ENCODE measurements at places on chromosomes 2 and 18. TPM values are rescaled to one million over a fixed set of nuclear protein-coding genes. Genes with fewer than 3 reads are reported as not detected.
A peak's percentile ranks its signal among the peaks of the same experiment; 100 is the strongest.

Gene EVX2
- not detected for total RNA-seq

Gene RBM44
- total RNA-seq = 0.26 TPM

- peak; percentile 35 for DNase-seq
Observed at GRCh38 chr2:99445065-99445464, 44.8 kb downstream of the REV1 start.

DNA sequence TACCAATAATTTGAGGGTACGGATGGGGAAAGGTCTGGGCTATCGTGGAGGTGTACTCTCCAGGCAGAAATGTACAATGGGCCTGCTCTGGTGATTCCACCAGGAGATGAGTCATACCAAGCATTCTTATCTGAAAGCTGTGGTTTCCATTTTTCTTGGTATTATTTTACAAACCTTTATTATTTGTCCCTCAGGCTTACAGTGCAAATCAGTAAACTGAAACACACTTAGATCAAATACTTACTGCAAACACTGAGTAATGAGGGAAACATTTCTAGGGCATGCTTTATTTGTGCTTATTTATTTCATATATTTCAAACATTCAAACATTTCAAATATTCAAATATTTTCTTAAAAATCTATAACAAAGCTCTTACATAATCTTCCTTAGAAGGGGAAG, 319.8 kb downstream of the RND3 start:
- DNase-seq = peak; percentile 79

GRCh38 chr2:90069290-90069894, 1377.9 kb downstream of the RPIA start:
- no peak for DNase-seq

GRCh38 chr2:46376586-46376985, 79.4 kb downstream of the EPAS1 start:
- no peak for DNase-seq

DNA sequence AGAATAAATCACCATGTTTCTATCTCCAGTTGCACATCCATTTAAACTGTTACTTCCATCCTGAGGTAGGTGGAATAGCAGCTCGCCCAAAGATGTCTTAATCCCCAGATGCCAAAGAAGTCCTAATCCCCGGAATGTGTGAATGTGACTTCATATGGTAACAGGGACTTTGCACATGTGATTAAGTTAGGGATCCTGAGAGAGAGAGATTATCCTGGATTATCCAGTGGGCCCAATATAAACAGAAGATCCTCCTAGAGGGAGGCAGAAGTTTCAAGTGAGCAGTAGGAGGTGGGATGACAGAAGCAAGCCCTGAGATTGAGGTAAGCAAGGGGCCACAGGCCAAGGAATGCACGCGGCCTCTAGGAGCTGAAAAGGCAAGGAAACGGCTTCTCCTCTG, 19.8 kb downstream of the CREG2 start:
- no peak for DNase-seq

- no peak for DNase-seq
Observed at GRCh38 chr18:5467671-5468070, 76.1 kb downstream of the EPB41L3 start.

- no peak for DNase-seq
Observed at GRCh38 chr18:75548353-75548905, 120.9 kb upstream of the SMIM21 start.

DNA sequence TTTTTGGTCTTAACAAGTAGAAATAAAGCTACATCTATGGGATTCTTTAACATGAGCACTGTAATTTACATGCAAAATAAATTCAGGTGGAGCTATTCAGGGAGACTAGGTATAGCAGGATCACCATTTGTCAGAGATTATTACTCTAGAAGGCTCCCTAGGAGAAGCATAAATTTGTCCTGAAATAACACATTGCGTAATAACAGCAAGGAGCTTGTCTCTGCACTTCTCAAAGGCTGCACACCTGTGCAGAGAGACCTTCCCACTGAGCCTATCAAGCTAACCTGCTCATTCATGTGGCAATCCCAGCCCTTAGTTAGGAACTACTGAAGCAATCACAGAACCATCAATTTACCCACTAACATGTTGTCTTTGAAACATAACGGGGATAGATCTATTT, 437.4 kb upstream of the MC4R start:
- peak; percentile 20 for DNase-seq

DNA sequence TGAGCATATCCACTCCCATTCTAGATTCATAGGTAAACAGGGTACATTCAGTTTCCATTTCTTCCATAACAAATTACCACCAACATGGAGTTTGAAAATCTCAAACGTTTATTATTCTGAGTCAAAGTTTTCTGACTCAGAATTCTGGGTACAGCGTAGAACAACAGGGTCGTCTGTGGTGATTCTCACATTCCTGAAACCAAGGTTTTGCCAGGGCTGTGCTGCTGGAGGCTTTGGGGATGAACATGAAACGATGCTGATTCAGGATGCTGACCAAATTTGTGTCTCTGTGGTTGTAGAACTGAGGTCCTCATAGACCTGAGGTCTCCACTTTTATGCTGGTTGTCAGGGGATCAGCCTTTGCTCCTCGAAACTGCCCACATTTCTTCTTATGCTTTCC, 255.7 kb downstream of the DSEL start:
- no peak for DNase-seq

DNA sequence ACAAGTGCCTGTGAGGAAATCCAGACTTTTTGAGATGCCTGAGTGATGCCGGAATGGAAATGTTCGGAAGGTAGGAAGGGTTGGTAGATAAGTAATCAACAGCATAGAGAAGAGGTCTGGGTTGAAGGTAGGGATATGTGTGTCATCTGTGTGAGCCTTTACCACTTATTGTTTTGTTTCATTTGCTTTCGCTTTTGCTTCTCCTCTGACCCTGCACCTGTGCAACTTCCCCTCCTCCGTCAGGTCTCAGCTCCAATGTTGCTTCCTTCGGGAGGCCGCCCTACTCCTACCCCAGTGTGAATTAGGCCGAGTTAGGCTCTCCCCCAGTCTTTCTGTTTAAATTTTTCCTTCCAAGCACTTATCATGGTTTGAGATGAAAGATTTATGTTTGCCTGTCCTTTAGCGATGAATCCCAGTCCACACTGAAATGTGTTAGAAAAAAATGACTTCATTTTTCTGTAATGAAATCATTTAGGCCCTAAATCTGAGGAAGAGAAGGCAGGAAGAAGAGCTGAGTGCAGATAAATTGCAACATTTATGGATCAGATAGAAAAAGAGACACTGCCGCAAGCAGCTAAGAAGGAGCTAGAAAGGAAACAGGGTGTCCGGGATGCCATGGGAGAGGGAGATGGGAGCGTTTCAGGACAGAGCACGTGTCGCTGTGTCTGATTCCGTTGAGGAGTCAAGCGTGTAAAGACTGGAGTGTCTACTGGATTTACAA, 139.6 kb upstream of the PELI1 start:
- DNase-seq = no peak
